Activated effector memory CD4-positive, alpha-beta T cell treated with anti-CD3 and anti-CD28 coated beads, Interleukin-2, amount 50 U/mL, for 16 hours (primary cell): ENCODE measurements at places on chromosomes 1 and 21.

DNA sequence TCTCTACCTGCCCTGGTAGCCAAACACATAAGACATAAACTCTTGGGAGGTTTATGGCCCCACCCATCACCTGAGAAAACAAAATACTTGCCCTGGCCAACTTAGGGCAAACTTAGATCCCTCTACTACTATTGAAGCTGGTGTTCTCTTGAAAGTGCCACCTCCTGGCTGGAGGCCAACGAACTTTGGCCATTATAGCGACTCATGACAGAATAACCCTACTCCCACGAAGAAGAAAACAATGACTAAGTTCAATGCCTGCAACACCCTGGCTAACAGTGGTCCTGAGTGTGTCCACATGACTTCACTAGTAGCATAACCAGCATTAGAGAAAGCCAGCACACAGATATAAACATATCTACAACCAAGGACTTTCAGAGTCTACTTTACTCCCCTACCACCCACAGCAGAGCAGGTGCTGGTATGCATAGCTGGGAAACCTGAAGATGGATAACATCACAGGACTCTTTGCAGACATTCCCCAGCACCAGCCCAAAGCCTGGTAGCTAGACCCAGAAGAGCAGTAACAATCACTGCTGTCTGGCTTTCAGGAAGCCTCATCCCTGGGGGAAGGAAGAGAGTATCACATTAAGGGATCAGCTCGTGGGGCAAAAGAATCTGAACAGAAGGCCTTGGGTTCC lies 81.0 kb downstream of the SLC30A10 start:
- DNase-seq: no peak

GRCh38 chr1:169298441-169298840 lies 69.2 kb downstream of the NME7 start:
- DNase-seq: no peak

DNA sequence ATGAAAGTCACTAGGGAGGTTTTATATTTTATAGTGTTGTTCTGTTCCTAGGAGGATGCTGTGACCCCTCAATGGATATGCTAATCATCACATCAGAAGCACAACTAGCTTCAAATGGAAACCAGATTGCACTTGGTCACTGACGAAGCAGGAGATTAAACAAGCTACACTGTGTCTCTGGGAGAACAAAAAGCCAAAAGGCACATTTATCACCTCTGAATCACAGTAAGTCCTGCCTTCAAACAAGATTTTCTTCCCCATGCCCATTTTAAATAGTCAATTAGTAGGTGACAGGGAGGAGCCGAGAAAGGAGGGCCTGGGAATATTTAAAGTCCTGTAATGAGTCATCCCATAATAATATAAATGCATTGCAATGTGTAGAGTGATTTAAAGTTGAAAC lies 38.1 kb downstream of the RGS2 start:
- no peak for DNase-seq

GRCh38 chr1:18532390-18533170 lies 51.9 kb downstream of the KLHDC7A start:
- DNase-seq: no peak

DNA sequence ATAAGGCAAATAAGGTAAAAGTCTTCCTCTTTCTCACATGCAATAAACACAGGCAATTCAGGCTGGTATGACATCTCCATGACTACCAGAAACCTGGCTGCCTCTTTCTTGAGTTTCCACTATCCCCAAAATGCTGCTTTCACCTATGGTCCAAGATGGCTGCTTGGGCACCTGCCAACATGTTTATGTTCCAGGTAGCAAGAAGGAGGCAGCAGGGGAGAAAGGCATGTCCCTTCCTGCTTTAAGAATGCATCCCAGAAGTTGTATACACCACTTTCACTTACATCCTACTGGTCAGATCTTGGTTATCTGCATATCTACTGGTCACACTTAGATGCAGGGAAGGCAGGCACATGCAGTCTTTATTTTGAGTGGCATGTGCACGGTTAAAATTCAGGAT lies 19.4 kb upstream of the ACOT11 start:
- DNase-seq: no peak

- no peak for DNase-seq
Observed at GRCh38 chr1:59486615-59487014, 189.7 kb downstream of the FGGY start.

- no peak for DNase-seq
Observed at GRCh38 chr1:172460177-172460576, 16.3 kb upstream of the PIGC start.

DNA sequence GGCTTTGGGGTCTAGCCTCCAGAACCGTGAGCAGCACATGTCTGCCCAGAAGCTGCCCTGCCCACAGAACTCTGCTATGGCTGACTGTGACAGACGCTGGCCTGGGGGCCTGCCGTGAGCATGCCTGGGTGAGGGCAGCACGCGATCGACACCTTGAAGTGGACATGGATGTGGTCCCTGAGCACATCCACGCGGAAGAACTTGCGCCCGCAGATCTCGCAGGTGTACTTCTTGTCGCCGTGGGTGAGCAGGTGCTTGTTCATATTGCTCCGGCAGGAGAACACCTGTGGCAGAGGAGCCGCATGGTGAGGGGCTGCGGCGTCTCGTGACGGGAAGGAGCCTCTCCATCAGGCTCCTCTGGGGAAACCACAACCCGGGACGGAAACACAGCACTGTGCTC lies 56.0 kb downstream of the PRDM15 start:
- DNase-seq: no peak

- DNase-seq: peak; percentile 94
Observed at GRCh38 chr1:2548068-2548589, 8.0 kb upstream of the TNFRSF14 start.

GRCh38 chr1:21266119-21266774 lies 24.0 kb downstream of the ECE1 start:
- no peak for DNase-seq

DNA sequence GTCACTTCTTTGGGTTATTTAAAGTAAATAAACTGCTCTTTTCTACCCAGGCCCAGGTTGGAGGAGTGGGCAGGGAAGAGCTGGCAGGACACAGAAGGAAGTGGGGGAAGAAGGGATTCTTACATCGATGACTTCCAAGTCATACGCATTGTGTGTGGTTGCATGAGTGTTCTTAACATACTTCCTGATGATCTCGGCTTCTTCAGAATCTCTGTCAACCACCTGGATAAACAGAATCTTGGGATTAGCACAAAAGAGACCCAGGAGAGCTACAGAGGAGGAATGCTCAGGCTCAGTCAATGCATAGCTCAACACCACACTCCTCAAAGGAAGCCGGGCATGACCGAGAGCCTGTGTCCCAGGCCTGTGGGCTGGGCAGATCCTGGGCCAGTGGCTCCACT lies 42.1 kb downstream of the PARP1 start:
- no peak for DNase-seq

DNA sequence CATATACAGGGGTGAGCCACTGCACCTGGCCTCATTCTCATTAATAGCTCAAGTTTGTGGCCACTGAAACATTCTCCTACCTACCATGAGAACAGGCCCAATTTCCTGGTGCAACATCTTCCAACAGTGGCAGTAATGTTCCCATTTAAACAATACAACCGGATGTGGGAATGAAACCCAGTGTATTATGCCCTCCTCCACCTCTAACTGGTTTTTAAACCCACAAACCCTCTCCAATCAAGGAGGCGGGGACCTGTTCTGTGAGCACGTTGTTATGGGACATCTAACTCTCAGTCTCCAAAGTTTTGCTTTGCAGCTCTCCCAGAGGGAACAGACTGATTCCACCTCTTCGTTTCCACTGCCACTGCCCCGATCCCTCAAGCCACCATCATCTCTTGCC lies 2.6 kb downstream of the CTNNBIP1 start:
- no peak for DNase-seq

DNA sequence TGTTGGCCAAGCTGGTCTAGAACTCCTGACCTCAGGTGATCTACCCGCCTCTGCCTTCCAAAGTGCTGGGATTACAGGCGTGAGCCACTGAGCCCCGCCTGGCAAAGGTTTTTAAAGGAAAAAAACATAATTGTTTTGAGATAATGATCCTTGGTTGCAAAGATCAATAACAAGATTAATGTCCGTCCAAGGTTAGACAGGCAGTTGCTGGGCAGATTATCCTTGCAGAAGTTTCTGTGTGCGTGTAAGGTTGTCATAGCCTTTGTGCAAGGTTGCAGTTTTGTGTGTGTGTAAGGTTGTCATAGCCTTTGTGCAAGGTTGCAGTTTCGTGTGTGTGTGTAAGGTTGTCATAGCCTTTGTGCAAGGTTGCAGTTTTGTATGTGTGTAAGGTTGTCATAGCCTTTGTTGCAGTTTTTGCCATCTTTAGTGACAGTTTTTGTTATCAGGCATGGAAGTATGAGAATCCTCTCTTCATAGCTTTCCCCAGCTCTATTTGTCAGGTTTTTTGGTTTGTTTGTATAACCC lies 3.6 kb downstream of the YBEY start:
- DNase-seq: no peak

GRCh38 chr1:230825761-230826160 lies 42.6 kb downstream of the C1orf198 start:
- no peak for DNase-seq

- no peak for DNase-seq
Observed at GRCh38 chr1:97593192-97593591, 327.6 kb downstream of the DPYD start.

GRCh38 chr1:35914717-35915116 lies 16.2 kb upstream of the AGO3 start:
- DNase-seq: no peak

DNA sequence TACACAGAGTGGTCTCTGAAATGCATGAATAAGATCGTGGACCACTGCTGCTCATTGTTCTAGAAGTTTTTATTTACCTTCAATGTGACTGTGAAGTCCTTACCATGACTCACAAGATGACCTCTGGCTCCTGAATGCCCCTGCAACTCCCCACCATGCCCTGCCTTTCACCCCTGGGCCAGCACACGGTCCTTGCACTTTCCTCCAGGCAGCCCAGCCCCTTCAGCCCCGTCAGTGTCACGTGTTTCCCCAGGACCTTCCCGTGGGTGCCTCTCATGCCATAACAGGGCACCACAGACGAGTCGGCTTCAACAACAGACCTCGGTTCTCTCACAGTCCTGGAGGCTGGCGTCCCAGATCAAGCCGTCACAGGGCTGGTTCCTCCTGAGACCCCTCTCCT lies 62.1 kb downstream of the B3GALT5 start:
- no peak for DNase-seq

DNA sequence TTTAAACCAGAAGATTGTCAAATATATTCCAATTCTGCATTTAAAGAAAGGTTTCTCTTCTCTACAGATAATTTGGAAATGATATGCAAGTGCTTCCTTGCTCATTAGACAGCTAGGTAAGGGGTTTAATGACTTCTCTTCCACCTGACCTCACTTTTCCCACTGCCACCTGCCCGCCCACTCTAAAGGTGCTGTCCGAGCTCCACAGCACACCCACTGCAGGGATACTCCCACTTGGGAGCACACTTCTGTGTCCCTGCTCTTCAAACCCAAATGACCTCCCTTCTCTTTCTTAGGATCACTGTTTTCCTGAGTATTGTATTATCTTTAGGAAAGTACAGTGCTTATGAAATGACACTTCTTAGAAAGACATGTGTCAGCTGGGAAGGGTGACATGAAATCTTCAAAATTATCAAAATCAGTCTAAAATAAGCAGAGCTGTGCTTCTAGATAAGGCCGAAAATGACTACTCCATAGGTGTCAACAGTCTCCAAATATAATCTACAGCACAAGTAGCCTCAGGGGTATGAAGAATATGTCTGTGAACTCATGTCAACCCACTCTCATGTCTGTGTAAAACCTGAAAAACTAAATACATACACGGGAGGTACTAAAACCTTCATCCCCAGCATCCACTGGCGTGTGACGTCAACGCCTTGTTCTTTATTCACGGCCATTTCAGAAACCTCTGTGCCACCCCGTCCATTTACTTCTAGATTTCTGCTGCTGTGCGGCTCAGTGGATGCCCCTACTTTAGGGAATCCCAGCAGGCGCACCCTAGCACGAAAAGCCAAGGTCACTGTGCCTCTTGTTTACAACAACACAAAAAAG lies 71.0 kb downstream of the SLC45A1 start:
- no peak for DNase-seq

DNA sequence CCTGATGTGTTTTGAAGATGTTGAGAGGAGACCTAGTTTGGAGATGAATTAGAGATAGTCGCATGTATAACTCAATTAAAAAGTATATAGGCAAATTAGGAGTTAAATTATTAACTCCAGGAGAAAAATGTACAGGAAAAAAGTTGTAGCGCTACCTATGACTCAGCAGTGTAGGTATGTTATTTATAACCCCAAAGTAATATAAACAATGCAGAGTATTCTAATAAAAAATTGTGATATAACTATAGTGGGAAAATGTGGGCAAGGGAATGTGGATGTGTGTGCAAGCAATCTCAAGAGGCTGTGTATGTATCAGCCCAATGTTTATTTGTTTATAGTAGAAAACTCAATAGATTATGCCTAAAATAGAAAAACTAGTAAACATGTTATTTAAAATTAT lies 144.5 kb downstream of the BRINP2 start:
- DNase-seq: no peak
